ENCODE measurements at places on chromosomes 13 and 19. TPM values are rescaled to one million over a fixed set of nuclear protein-coding genes. Genes with fewer than 3 reads are reported as not detected.

ZNF440 gene
- total RNA-seq = 10.5 TPM

SHISA7 gene
- not detected for total RNA-seq

CD79A gene
- 0.97 TPM for total RNA-seq

ZNF439 gene
- 6.0 TPM for total RNA-seq

CPT1C gene
- total RNA-seq = 10.6 TPM

RPS28 gene
- 911 TPM for total RNA-seq

ZNF112 gene
- 5.2 TPM for total RNA-seq

ZNF285 gene
- 4.2 TPM for total RNA-seq

CAMSAP3 gene
- total RNA-seq = not detected

C19orf73 gene
- not detected for total RNA-seq

OR10H1 gene
- 0.09 TPM for total RNA-seq

FCAR gene
- total RNA-seq = 5.8 TPM

SMIM44 gene
- total RNA-seq = not detected

CYP2F1 gene
- not detected for total RNA-seq

DIAPH3 gene
- 0.83 TPM for total RNA-seq

GDF15 gene
- total RNA-seq = 4.5 TPM

GZMM gene
- 0.76 TPM for total RNA-seq

DIRAS1 gene
- total RNA-seq = 11.6 TPM

RINL gene
- 6.1 TPM for total RNA-seq

EDNRB gene
- total RNA-seq = 45.1 TPM

PNMA8B gene
- total RNA-seq = 1.8 TPM

KCNK6 gene
- 10.2 TPM for total RNA-seq

SYT3 gene
- total RNA-seq = not detected

MOB3A gene
- 57.1 TPM for total RNA-seq

LGALS16 gene
- total RNA-seq = not detected

ZNF667 gene
- 4.0 TPM for total RNA-seq

TUBA3C gene
- not detected for total RNA-seq

HS6ST3 gene
- 2.6 TPM for total RNA-seq

SETDB2 gene
- 11.7 TPM for total RNA-seq

DUXA gene
- total RNA-seq = not detected

CLIP3 gene
- 30.4 TPM for total RNA-seq

RNF126 gene
- 24.5 TPM for total RNA-seq

PODNL1 gene
- 2.4 TPM for total RNA-seq

RAB8A gene
- 53.5 TPM for total RNA-seq

TPTE2 gene
- 0.19 TPM for total RNA-seq

STOML3 gene
- not detected for total RNA-seq

SIAH3 gene
- total RNA-seq = not detected

PAN3 gene
- 26.7 TPM for total RNA-seq

TNNI3 gene
- total RNA-seq = not detected

GJB2 gene
- total RNA-seq = 0.32 TPM

TMEM86B gene
- 1.6 TPM for total RNA-seq

WTIP gene
- 28.6 TPM for total RNA-seq
